ENCODE measurements at places on chromosomes 3 and 15.

- no peak for DNase-seq
Measured at GRCh38 chr3:127768346-127769008, 53.8 kb downstream of the MGLL start.

GRCh38 chr3:127544803-127545201 is 45.7 kb downstream of the TPRA1 start:
- no peak for DNase-seq

DNA sequence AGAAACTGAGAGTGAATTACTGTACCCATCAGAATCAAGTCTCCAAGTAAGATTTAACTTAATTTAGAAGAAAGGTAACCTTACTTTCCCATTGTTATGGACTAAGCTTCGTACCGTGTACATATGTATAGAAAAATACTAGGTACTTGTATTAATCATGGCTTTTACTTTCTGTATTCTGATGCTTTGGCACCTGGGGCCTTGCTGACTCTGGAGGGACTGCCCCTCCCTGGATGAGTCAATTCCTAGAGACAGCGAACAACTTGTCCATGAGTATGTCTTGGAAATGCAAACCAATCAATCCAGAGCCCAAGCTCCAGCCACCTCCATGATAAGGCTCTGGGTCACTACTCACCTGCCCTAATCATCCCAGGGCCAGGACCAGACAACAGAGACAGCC is 50.0 kb upstream of the DGKG start:
- no peak for DNase-seq

- DNase-seq: no peak
Measured at GRCh38 chr3:47612178-47612577, 33.5 kb upstream of the CSPG5 start.

DNA sequence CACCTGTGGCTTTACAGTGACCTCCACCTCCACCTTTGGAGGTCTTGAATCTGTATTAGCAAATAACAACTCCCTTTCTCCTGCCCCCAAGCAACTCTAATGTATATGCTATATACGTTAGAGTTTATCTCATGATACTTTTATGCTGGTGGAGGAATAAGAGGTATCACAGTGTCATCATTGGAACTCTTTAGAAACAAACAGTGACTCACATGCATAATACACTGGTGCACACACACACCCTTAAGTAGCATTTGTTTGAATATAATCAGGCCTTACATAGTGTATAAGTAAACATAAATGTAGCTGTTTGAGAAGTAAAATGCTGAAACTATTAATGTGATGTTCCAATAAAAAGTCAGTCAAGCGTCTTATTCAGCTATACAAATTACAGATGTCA is 280.2 kb upstream of the C2CD4B start:
- DNase-seq: no peak

- DNase-seq: no peak
Measured at GRCh38 chr3:112000966-112001365, 2.2 kb downstream of the TAGLN3 start.

GRCh38 chr3:124053871-124054270 is 61.9 kb upstream of the ROPN1 start:
- no peak for DNase-seq

DNA sequence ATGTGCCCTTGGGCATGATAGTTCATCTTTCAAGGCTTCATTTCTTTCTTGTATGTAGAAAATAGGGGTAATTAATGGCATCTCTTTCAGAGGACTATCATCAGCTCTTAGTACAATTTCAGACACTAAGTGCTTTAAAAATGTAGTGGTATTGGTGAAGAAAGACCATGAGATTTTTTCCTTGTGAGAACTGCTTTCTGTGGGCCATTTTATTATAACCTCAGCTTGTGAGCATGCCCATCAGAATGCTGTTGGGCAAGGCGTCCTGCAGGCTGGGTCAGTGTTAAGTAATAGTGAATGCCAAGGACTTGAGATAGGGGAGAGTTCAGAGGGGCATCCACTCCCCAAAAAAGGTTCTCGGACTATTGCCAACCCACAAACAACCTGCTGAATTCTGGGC is 187.9 kb downstream of the GHSR start:
- no peak for DNase-seq

DNA sequence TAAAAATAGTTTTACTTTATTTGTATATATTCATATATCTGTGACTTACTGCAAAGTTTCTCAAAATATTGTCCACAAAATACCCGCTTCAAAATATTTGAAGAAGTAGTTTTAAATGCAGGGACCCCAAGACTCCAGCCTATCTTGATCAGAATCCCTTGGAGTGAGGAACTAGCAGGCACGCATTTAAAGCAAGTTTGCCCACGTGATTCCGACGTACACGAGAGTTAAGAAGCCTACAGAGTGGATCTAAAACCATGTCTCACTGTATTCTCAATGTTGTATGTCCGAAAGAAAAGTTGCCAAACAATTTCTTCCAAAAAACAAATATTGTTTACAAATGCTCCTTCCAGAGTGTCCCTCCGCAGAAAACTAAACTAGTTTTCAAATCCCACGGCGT is 1.7 kb downstream of the GABRB3 start:
- no peak for DNase-seq

GRCh38 chr3:141094790-141095545 is 43.8 kb downstream of the SPSB4 start:
- DNase-seq: no peak

GRCh38 chr3:148535001-148535400 is 162.7 kb upstream of the AGTR1 start:
- no peak for DNase-seq

- no peak for DNase-seq
Measured at GRCh38 chr3:33658991-33659848, 58.8 kb downstream of the CLASP2 start.

DNA sequence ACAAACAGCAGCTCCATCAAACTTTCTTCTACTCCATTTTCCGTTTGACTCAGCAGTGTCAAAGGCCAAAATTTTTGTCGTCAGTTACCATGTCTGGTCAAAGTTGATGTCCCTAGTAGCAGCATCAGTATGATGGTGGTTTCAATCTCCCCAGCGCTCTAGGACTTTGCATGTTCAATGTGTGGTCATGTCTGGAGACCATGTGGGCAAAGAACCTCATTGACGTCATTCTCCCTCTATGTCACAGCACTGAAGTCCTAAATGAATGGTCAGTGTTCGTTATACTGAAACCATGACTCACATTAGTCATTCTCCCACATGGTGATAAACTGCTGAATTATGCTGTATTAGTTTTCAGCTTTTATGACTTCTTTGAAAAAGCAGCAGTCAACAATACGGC is 23.2 kb downstream of the SHC4 start:
- no peak for DNase-seq

GRCh38 chr3:65672871-65673815 is 365.6 kb downstream of the MAGI1 start:
- DNase-seq: no peak

GRCh38 chr3:187946163-187946691 is 201.0 kb upstream of the BCL6 start:
- no peak for DNase-seq

GRCh38 chr15:87661454-87662355 is 594.8 kb downstream of the NTRK3 start:
- DNase-seq: no peak

DNA sequence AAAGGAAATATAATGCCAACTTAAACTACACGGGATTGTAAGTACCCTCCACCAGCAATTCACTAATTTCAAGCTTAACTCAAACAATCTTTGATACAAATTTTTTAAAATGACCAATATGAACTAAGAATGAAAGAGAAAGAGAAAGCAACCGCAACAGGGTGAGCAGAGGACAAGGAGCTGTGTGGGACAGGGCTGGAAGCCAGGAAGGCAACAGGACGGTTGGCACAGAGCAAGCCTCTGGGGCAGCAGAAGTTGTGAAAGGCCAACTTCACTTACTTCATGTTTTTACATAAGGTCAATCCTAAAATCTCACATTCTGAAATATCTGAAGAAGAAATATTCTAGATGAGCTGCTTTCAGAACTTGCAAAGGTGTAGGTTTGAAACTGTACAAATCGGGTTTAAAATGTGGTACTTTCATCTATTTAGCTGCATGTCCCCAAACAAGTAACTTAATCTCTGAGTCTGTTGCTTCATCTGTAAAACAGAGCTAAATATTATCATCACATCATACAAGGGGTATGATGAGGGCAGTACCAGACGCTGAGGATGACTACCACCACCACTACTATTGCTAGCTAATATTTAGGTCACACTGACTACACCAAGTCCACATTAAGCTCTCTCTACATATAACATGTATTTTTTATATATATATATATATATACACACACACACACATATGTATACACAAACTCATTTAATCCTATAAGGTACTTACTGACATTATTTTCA is 101.7 kb downstream of the IGSF11 start:
- no peak for DNase-seq

DNA sequence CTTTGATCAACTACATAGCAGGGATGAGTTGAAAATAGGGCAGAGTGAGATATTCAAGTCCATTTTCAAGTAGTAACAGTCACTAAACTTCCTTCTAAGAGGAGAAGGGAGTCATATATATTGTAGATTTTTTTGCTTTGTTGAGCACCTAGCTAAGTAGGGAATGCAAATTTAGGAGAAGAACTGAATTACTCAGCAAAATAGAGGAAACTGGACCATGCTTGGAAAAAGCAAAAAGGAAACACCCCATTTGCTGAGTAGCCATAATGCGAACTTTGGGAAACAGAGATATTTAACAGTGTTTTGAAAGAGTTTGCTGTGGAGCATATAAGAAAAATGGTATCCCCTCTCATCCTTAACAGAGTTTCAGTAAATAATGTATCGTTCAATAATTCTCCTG is 54.9 kb downstream of the CD200R1L start:
- no peak for DNase-seq

GRCh38 chr3:101259485-101260341 is 60.7 kb downstream of the IMPG2 start:
- no peak for DNase-seq

- DNase-seq: no peak
Measured at GRCh38 chr3:127585813-127586413, 4.6 kb downstream of the TPRA1 start.

DNA sequence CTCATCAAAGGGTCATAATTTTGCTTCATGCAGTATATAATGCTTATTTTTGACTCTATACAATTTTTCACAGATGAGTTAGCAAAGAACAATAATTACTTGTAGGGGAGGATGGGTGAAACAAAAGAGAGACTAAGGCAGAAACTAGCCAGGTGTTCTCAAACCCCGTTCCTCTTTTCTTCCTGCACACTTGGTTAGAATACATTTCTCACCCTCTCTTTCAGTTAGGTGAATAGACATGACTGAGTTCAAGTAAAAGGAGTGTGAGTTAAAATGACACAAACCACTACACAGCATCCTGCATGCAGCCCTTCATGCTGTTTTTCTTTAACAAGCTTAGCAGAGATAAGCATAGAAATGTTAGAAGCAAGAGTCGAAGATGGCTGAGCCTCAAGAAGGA is 922.2 kb downstream of the TBL1XR1 start:
- DNase-seq: no peak

GRCh38 chr3:48832684-48833083 is 15.0 kb downstream of the PRKAR2A start:
- DNase-seq: no peak

DNA sequence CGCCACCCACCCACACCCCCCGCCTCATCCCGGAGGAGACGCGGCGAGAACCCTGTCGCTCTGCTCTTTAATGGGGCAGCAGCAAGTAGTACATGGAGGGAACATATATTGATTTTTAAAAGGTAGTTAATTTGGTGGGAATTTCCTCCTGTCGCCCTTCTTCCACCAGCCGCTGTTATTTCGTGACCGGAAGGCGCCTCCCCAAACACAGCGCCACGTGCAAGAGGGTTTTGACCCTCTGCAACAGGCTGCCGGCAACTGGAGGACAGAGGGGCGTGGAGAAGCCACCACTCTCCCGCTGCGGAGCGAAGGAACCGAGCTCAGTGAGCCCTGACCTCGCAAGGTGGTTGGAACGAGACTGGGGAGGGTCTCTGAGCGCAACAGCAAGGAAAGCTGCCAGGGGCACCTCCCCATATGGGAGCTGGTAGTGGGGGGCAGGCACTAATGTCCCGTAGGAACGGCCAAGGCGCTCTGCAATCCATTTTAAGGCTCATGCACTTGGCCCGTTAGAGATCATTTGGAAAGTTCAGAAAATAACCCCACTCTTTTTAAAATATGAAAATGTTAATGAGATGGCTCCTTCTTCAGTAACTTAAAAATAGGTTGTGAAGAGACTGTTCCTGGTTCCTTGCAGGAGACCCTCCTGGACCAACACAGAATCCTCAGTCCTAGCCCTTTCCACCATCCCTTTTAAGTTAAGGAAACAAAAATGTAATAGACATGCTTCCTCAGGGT is 4.3 kb downstream of the ONECUT1 start:
- no peak for DNase-seq

- no peak for DNase-seq
Measured at GRCh38 chr3:187708696-187709095, 6.3 kb upstream of the RTP2 start.

DNA sequence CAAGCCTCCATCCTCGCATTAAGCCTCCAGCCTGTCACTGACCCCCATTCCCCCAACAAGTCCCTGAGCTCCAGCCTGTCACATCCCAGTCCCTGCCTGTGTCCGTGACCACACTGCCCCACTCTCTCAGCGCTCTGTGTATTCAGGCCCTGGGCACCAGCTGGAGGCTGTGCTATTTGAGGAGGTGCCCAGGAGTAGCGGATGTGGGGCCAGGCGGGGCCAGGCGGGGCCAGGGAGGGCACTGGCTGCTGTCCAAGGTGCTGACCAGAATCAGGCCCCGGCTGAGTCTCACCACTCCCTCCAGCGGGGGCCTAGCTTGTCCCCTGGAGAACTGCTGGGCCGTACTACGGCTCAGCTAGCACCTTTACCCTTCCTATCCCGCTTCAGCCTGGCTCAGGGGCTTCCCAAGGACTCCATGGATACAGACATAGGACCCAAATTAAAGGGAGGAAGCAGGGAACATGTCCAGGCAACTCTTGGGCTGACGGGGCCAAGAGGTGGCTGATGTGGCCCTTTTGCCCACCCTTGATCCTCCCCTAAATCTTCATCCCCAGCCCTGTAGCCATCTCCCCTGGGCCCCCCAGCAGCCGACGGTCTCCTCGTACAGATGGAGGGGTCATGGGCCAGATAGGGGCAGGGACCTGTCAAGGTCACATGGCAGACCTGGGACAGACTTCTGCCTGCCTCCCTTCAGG is 1.1 kb downstream of the HHATL start:
- DNase-seq: peak; percentile 8

DNA sequence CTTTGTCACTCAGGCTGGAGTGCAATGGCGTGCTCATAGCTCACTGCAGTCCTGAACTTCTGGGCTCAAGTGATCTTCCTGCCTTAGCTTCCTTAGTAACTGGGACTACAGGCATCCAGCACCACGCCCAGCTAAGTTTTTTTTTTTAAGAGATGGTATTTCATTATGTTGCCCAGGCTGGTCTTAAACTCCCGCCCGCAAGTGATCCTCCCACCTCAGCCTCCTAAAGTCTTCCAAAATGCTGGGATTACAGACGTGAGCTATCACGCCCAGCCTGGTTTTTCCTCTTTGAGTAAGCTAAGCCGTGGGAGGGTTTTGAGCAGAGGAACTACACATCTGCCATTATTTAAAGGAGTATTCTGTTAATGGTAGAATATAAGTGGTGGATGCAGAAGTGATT is 7.4 kb upstream of the LRRFIP2 start:
- DNase-seq: no peak

- no peak for DNase-seq
Measured at GRCh38 chr3:37864904-37865303, 3.2 kb downstream of the CTDSPL start.

GRCh38 chr3:86792316-86792715 is 198.6 kb downstream of the VGLL3 start:
- no peak for DNase-seq

GRCh38 chr3:56855856-56856512 is 54.2 kb upstream of the ARHGEF3 start:
- DNase-seq: no peak
